ENCODE measurements at places on chromosomes 13 and 19. TPM values are rescaled to one million over a fixed set of nuclear protein-coding genes. Genes with fewer than 3 reads are reported as not detected.

Gene NLRP5
- not detected for total RNA-seq

Gene CACNG8
- total RNA-seq: 0.23 TPM

Gene PSG6
- not detected for total RNA-seq

Gene ZNF583
- 9.8 TPM for total RNA-seq

Gene PTH2
- total RNA-seq: not detected

Gene SPIB
- total RNA-seq: not detected

GRCh38 chr13:34230271-34230670 is 412.3 kb downstream of the RFC3 start:
- no peak overlapping the region for H3K4me3 ChIP-seq
- no peaks in the 10 kb centered on the region for H3K4me1 ChIP-seq
- no peaks in the 10 kb centered on the region for H3K27me3 ChIP-seq
- peaks cover 3% of the 10 kb centered on the region for H3K36me3 ChIP-seq

DNA sequence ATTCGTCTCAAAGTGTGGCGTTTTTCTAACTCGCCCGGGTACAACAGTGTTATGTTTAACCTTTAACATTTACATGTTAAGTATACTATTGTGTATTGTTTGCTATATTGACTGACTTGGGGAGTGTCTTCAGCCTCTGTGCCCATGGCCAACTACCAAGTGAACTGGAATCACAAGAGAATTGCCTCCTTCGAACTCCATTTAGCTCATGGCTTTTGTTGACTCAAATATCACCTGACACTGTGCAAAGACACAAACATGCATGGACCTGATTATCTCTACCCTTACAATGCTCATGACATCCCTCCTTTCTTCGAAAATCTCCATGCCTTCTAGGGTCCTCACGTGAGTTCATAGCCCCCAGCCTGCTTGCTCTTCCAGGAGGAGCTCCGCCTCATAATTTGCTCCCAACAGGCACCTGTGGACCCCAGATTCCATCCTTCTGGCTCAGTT is 704 bp downstream of the ZNF814 start:
- H3K4me1 ChIP-seq: peaks cover 27% of the 10 kb centered on the region
- H3K36me3 ChIP-seq: peaks cover 51% of the 10 kb centered on the region
- H3K27ac ChIP-seq: peak overlapping the region; percentile 85
- no peak for DNase-seq

DNA sequence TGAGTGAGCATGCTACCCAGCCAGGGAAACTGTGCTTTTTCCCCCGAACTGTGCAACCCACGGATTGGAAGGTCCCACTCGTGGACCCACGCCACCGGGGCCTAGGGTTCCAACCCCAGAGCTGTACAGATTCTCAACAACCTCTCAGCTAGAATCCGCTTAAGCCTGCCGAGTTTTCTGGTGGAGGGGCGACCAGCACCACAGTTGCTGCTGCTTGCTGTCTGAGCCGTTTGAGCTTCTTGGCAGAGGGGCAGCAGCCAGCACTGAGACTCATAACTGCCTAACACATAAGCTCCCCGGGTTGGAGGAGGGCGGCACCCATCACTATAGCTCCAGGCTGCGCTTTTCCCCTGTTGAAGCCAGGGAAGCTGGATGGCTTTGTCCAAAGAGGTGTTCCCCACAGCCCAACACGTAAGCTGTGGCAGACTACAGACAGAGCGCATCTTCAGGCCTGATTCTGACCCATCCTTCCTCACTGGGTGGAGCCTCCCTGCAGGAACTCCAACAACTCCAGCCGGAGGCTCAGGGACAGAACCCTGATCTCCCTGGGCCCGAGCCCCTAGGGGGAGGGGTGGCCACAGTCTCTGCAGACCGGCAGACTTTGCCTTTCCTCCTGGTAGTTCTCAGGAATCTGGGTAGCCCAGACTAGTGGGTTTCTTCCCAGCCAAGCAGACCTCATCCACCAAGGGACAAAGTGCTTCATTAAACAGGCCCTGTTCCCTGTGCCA is 871.6 kb downstream of the SLITRK6 start:
- H3K27me3 ChIP-seq: no peaks in the 10 kb centered on the region
- H3K27ac ChIP-seq: no peak overlapping the region
- no peaks in the 10 kb centered on the region for H3K4me1 ChIP-seq
- H3K4me3 ChIP-seq: no peak overlapping the region
- H3K36me3 ChIP-seq: no peaks in the 10 kb centered on the region

DNA sequence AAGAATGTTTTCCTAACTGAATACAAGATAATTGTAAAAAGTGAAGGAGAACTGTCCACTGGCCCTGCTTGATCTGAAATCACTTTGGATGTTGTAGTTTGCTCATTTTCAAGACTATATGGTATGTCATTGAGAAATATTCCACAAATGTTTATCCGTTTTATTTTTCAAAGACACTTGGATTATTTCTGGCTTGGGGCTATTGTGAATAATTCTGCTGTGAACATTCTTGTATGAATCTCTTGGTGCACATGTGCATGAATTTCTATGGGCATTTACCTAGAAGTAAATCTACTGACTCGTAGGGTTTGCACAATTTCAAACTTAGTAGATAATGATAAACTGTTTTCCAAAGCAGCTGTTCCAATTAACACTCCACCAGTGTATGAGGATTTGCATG is 8.6 kb downstream of the RXFP2 start:
- no peak for DNase-seq
- no peaks in the 10 kb centered on the region for H3K36me3 ChIP-seq
- H3K27me3 ChIP-seq: peaks cover 16% of the 10 kb centered on the region
- H3K4me1 ChIP-seq: no peaks in the 10 kb centered on the region
- H3K4me3 ChIP-seq: no peak overlapping the region
- H3K27ac ChIP-seq: no peak overlapping the region

- no peaks in the 10 kb centered on the region for H3K27me3 ChIP-seq
- no peaks in the 10 kb centered on the region for H3K36me3 ChIP-seq
- no peak overlapping the region for H3K27ac ChIP-seq
- no peak for DNase-seq
- H3K4me3 ChIP-seq: no peak overlapping the region
Measured at GRCh38 chr13:72341904-72342303, 385.5 kb downstream of the MZT1 start.

DNA sequence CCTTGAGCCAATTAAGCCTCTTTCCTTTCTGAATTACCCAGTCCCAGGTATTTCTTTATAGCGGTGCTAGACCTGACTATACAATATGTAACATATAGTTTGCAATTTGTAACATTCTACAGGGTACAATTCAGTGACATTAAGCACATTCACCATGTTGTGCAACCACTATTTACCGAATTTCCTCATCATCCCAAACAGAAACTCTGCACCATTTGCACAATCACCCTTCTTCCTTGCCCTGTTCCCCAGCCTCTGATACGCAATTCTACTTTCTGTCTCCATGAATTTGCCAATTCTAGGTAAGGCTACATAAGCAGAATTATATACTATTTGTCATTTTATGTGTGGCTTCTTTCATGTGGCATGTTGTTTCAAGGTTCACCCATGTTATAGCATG is 13.7 kb upstream of the SIGLEC10 start:
- H3K27me3 ChIP-seq: peaks cover 75% of the 10 kb centered on the region
- H3K36me3 ChIP-seq: no peaks in the 10 kb centered on the region
- no peak overlapping the region for H3K27ac ChIP-seq
- H3K4me1 ChIP-seq: no peaks in the 10 kb centered on the region
- no peak for DNase-seq

GRCh38 chr13:40148742-40149141 is 493.3 kb downstream of the COG6 start:
- H3K4me3 ChIP-seq: no peak overlapping the region
- H3K4me1 ChIP-seq: peaks cover 19% of the 10 kb centered on the region
- H3K36me3 ChIP-seq: no peaks in the 10 kb centered on the region
- no peak for DNase-seq
- H3K27me3 ChIP-seq: no peaks in the 10 kb centered on the region

GRCh38 chr19:18966307-18966706 is 25.3 kb upstream of the HOMER3 start:
- no peak overlapping the region for H3K27ac ChIP-seq
- H3K36me3 ChIP-seq: no peaks in the 10 kb centered on the region
- H3K27me3 ChIP-seq: peaks cover 11% of the 10 kb centered on the region
- no peak for DNase-seq

DNA sequence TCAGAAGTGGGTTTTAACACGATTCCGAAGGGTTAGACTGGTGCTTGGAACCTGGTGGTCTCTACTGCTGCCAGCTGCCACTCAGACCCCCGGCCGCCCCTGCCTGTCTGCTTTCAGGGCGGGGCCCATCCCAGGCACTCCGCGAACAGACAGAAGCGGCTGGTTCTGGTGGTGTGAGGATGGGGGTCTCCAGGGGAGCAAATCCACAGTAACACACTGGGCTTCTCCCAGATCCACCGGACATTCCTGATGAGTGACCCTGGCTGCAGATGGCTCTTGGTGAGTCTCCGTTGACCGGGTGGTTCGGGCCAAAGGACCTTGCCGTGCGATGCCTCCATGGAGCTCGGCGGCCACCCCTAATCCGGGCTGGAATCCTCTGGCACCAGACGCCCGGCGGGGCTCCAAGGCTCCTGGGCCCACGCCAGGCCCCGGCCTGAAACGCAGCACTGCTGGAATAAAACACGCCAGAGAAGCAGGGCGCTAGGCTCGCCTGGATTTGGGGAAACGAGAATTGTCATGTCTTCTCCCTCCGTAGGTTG is 2.1 kb upstream of the PTBP1 start:
- H3K27ac ChIP-seq: no peak overlapping the region
- peaks cover 20% of the 10 kb centered on the region for H3K4me1 ChIP-seq
- no peak for DNase-seq
- H3K4me3 ChIP-seq: peak overlapping the region; percentile 49
- peaks cover 13% of the 10 kb centered on the region for H3K27me3 ChIP-seq
- peaks cover 7% of the 10 kb centered on the region for H3K36me3 ChIP-seq

GRCh38 chr13:45446181-45446580 is 18.6 kb upstream of the COG3 start:
- DNase-seq: no peak
- no peak overlapping the region for H3K27ac ChIP-seq
- H3K36me3 ChIP-seq: no peaks in the 10 kb centered on the region

GRCh38 chr19:16476401-16476800 is 4.6 kb upstream of the EPS15L1 start:
- no peaks in the 10 kb centered on the region for H3K4me1 ChIP-seq
- no peaks in the 10 kb centered on the region for H3K36me3 ChIP-seq
- peak overlapping the region; percentile 29 for H3K4me3 ChIP-seq
- no peak overlapping the region for H3K27ac ChIP-seq

DNA sequence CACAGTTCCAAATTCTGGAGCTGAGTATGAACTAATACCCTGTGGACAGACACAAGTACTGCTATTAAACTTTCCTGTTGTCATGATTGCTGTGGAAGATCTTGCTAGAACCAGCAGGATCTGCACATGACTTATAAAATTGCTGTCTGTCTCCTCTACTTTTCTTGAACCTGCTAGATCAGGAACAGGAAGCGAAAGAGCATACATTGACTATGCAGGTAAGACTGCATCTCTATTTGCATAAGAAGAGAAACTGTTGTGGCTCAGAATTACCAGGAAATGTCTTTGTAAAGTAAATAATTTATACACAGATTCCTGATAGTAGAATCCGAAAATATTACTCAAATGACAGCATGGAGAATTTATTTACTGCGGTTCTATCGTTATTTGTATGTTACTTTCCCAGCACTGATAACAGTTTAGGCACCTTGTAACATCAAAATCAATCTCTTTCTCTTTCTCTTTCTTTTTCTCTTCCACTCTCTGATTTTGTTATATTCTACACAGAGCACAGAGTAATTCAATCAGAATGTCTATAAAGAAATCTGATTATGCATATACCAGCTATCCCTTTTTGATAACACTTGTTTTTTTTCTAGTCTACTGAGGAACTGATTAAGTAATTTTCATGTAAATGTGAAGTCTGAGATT is 226.5 kb downstream of the MYO16 start:
- no peaks in the 10 kb centered on the region for H3K36me3 ChIP-seq
- no peak overlapping the region for H3K27ac ChIP-seq
- no peak overlapping the region for H3K4me3 ChIP-seq
- DNase-seq: no peak
- H3K27me3 ChIP-seq: no peaks in the 10 kb centered on the region

DNA sequence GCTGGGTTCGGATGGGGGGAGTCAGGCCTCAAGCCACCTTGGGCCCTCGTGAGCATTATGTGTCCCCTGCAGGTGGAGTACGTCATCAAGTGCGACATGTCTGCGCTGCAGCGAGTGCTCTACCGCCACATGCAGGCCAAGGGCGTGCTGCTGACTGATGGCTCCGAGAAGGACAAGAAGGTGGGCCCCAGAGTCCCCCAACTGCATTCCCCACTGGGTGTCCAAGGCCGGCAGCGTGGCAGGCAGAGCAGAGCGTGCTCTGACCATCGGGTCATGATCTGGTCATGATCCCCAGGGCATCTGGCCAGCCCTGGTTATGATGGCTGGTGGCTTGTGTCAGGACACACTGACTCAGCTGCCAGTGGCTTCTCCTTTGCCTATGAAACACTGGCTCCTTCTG is 63.4 kb downstream of the SMARCA4 start:
- DNase-seq: no peak
- H3K27me3 ChIP-seq: no peaks in the 10 kb centered on the region
- H3K4me1 ChIP-seq: no peaks in the 10 kb centered on the region
- H3K27ac ChIP-seq: no peak overlapping the region
- H3K36me3 ChIP-seq: no peaks in the 10 kb centered on the region
- H3K4me3 ChIP-seq: no peak overlapping the region

All from neural crest cell (in vitro differentiated cells).